ENCODE measurements at places on chromosomes 4 and X.

DNA sequence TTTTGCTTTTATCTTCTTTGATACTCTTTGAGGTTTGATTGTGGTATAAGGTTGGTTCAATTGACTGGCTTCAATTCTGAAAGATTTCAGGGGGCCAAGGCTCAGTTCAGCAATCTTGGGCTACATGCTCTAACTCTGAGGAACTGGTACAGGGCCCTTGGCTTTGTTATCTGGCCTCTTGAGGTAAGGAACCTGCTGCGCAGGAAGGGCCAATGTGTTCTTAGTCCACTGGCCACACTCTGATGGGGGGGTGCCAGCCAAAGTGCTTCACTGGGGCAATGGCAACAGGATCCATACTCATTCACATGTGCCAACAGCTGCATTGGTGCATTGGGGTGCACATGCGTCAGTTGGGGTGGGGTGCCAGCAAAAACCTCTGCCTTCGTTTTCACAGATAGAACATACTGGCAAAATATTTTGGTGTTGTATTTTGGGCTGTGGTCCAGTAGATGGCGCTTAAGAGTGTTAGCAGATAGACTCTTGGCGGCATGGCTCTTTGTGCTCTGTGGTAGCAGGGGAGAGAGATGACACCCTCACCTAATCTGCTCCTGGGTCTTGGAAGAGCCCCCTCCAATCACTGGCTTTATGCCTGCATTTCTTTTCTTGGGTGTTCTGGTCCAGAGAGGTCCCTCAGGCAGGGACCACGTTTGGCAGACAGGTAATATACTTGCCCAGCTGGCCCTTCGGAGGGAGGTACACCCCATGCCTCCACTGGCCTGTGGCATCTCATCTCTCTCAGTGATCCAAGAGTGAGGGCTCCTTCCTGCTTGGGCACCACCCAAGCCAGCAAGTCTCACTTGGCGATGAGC, 42.9 kb downstream of the NDST3 start:
- DNase-seq = peak; percentile 66

- peak; percentile 89 for DNase-seq
Measured at GRCh38 chr4:176195184-176195978, at the start of gene SPATA4. SPATA4 (minus strand) TSS chr4:176195585; CDS start chr4:176195562, 23 bp downstream.

DNA sequence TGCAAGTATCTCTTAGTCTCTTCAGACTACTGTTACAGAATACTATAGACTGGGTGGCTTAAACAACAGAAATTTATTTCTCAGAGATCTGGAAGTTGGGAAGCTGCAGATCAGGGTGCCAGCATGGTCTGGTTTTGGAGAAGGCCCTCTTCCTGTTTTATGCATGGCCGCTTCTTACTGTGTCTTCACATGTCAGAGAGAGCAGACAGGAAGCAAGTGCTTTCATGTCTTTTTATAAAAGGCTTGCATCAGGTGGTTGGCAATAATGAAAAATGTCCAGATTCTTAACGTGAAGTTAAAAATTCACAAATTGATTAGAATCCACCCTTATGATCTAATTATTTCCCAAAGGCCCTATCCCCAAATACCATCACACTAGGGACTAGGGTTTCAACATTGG, 284.9 kb downstream of the RPA4 start:
- no peak for DNase-seq

DNA sequence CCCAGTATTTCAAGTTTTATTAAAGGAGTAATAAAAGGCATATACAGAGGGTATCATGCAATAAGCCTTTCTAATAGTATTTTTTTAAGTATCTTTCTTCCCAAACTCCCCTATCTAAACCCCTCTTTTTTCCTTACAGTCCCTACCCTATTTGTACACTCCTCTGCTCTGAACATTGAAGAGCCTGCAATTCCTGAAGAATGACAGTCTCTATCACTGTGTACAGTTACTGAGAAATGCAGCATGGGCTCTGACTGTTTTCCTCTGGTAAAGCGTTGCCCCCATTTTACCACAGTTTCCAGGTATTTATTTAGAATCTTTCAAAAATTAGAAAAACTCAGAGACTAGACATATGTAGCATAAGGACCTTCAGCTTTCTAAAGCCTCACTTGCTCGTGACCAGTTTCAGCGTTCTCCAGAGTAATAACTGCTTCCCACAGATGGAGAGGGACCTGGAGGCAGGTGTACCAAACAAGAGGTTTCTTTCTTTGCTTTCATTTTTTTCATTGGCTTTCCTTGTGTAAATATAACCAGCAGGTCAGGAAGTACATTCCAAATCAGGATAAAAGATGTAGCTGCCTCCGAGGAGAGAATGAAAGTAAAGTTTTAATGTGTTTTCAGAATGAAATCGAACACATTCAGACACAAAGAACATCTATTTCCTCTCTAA, 230.8 kb downstream of the CFAP299 start:
- DNase-seq = no peak

GRCh38 chr4:165383591-165384073, 4.8 kb downstream of the CPE start:
- DNase-seq = no peak

DNA sequence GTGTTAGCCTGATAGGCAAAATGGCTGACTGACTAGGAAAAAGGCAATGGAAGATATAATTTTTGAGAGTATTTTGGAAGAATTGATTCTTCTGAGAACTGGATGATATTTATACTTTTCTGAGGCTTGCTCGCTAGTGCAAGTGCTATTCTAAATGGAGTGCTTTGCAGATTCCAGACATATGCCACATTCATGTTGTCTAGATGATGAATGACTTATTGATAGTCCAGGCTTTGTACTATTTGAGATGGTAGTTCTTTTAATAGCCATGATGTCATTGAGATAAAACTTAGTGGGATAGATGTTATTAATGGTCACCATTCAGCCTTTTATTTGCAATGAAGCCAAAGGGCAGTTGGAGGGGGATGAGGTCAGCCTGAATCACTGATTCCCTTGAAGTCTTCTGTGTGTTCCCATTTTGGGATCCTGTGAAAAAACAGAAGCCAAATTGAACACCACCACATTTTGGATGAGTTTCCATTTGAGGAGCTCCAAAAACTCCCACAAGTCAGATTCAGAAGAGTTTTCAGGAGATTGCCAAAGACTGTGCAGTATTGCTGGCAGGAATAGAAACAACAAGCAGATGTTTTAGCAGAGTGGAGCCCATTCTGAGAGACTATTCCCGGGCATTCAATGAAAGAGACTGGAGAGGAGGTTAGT, 184.1 kb downstream of the IL1RAPL2 start:
- no peak for DNase-seq

DNA sequence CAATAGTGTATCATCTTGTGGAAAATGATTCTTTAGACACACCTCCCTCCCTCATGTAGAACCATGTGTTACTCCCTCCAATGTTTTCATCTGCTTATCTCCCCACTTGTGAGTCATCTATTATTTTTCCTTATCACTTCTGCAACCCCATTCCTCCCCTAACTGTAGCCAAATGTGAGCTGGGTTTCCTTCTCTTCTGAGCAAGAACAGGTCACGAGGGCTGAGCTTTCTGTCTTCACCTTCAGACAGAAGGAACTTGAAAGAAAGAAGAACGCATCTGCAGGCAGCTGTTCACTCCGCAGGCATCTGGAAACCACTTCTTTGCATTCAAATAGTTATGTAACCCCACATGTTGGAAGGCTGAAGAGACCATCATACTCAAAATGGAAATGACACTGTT, 1.8 kb downstream of the PPP1R2C start:
- DNase-seq = no peak

- DNase-seq = no peak
Measured at GRCh38 chr4:153816542-153816941, 27.7 kb upstream of the SFRP2 start.
